T-helper 22 cell (primary cell): ENCODE measurements at places on chromosomes 1 and 21.

GRCh38 chr1:25343872-25344271 lies 5.7 kb downstream of the TMEM50A start:
- DNase-seq, result no peak

GRCh38 chr1:64686828-64687724 lies 57.8 kb upstream of the RAVER2 start:
- DNase-seq, result no peak

DNA sequence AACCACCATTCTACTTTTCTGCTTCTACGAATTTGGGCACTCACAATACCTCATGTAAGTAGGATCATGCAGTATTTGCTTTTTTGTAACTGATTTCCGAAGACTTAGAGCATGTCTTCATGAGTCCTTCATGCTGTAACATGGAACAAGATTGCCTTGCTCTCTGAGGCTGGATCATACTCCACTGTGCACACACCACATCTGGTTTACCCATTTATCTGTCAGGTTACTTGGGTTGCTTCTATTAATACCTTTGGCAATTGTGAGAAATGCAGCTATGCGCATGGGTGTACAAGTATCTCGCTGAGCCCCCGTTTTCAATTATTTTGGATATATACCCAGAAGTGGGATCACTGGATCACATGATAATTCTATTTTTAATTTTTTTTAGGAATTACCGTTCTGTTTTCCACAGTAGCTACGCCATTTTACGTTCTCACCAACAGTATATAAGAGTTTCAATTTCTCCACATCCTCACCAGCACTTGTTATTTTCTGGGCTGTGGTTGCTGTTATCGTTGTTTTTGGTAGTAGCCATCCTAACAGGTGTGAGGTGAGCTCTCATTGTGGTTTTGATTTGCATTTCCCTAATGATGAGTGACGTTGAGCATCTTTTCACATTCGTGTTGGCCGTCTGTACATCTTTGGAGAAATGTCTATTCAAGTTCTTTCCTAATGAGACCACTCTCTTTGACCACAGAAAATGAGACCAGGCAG lies 10.7 kb upstream of the SLC2A5 start:
- DNase-seq, result no peak

GRCh38 chr1:214312530-214313051 lies 31.6 kb downstream of the SMYD2 start:
- no peak for DNase-seq

- no peak for DNase-seq
Measured at GRCh38 chr1:168104535-168104934, 32.2 kb downstream of the GPR161 start.

- DNase-seq, result no peak
Measured at GRCh38 chr21:35303085-35303484, 254.0 kb upstream of the RUNX1 start.

GRCh38 chr1:222930070-222930469 lies 115.2 kb downstream of the DISP1 start:
- no peak for DNase-seq

DNA sequence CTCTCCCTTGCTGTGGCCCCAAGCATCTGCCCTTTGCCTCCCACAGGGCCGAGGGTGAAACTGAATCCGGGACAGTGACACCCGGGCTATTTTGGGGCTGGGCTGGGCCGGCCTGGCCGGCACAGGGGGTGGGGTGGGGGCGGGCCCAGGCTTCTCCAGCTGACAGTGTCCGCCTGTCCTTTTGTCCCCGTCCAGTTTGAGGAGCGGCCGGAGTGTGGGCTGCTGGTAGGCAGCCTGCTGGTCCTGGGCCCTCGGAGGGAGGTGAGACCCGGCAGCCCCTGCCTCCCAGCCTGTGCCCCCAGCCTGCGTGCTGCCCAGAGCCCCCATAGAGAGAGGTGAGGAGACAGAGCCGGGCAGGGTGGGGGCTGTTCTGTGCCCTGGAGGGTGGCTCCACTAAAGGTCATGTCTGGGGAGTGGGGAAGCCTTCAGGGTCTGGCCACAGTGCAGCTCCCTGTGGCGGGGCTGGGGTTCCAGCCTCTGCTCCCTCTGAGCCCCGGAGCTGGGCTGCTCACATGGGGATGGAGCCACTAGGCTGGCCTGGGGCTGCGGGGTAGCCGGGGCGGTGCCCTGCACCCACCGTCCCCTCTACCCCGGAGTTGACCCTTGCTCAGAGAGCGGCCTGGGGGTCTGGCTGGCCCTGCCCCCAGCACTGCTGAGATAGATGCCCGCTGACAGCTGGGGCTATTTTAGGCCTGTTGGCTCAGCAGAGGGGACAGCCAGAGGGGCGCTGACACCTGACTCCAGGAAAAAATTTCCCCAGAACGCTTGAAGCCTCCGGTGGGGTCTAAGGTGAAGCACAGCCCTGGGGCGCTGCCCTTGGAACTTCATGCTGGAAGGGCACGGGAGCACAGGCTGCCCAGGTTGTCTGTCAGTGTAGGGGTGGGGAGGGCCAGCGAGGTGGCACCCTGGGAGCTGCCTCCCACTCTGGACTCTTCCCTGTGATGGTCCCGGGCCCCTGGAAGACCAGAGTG lies at the start of gene OBSCN:
Gene OBSCN (plus strand): TSS at position 194 of the 971 bp plus-strand sequence. CDS start 3,740 bp downstream, outside the sequence.
- no peak for DNase-seq

- DNase-seq, result no peak
Measured at GRCh38 chr1:2611031-2611501, 21.8 kb downstream of the MMEL1 start.

DNA sequence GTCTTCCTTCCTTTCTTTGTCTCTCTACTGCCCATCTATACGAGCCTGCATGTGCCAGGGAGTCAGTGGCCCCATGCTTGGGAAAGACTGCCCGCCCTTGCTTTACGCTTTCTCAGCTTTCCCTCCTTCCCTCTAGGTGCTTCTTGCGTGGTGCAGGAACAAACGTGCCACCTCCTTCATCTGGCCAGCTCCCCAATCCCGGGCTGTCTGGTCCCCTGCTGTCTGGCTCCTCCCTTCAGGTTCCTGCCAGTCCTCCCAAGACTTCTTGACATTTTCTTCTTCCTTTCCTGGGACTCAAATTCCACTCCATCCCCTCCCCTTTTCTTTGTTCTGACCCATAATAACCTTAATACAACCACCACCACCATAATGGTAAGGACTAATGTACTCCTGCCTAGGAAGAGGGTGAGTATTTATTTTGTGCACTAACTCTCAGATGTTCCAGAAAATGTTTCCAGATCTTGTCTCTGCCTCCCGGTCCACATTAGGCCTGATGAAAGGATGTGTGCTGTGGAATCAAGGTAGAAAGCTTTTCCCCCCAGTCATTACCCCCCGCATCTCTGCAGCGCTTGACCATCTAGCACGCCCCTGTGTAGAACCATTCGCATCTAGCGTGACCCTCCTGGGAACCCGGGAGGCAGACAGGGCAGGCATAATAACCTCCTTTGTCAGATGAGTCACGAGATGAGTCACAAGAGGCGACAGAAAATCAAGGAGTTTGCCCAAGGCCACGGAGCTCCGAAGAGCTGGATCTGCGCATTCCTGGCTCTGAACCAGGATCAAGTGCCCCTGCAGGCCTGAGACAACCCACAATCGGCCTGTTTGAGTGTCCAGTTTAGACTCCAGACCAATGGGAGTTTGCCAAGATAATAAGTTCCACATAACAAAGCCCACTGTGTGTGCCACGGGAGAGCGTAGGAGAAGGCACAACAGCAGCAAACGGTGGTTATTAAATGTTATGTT lies 60.1 kb upstream of the NEK2 start:
- DNase-seq, result no peak

- DNase-seq, result no peak
Measured at GRCh38 chr1:57157818-57158603, 192.2 kb upstream of the C8B start.

DNA sequence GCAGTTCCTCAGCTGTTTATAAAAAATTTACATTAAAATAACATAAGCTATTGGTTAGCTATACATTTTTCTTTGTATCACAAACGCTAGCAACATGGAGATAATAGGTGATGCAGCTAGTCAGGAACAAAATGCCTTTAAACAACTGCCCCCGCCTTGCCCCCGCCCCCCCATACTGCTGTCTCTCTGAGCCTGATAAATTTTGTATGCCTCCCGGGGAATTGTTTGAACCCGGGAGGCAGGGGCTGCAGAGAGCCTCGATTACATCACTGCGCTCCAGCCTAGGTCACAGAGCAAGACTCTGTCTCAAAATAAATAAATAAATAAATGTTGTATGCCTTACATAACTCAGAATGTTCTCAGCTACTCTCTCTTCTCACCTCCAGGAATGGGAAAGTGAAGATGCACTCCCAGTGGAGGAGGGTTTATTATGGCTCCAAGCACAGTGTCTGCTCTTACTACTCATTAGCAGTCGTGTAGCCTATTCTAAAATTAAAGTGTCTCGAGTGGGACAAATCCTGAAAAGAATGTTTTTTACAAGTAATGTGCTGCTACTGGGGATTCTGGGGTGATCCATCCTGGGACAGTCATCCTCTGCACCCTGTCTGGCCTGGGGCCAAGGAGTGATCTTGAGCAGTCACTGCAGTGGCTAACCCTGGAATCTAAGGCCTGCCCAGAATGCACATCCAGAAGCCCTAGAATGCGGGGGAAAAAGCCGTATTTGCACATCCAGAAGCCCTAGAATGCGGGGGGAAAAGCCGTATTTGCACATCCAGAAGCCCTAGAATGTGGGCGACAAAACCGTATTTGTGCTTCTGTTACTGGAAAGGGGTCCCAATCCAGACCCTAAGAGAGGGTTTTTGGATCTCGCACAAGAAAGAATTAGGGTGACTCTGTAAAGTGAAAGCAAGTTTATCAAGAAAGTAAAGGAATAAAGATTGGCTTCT lies 39.4 kb upstream of the ZNF496 start:
- DNase-seq, result no peak

DNA sequence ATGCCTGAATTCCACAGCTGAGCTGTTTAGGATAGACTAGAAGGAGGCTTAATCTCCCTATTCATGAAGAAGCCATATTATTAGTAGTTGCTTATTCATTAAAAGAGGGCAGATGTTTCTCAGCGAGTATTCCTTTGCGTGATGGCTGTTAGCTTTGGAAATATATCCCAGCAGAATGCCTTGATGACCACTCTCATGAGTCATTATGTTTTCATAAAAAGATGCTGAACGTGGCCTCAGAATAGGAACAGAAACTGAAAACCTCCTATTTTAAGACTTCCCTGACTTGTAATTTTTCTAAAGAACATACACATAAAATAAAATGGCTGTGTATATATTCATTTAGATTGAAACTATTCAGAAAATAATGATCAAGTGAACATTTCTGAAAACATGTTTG lies 9.6 kb upstream of the PLA2G4A start:
- DNase-seq, result no peak

DNA sequence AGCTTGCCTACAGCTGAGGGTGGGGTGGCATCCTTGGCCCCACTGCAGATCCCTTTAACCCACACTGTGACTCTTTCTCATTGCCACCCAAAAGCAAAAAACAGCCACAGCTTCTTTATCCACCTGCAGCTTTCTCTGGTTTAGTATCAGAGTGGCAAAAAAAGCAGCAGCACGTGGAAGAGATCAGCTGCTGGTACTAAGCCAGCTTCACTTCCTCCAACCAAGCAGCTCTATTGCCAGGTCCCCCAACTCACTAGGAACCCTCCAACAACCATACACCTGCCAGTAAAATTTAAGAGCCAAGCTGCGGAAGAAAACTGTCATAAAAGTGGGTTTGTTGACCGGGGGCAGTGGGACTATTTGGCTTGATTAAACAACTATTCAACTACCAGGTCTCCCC lies 66.4 kb downstream of the KDM1A start:
- DNase-seq, result no peak

DNA sequence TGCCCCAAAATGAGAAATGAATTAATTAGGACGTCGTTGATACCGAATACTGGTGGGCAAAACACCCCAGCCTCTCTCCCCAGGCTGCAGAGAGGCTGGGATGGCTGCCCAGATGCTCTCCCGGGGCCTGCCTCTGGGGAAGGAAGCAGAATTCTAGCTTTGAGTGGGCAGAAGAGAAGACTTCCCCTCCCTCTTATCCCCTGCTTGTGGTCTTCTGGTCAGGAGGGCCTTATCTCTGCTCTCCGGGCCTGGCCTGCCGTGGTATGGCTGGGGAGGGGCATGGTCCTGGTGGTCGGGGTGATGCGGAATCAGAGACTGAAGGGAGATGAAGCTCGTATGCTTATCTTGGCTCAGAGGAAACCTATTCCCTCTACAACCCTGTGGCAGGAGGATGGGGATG lies 9.8 kb upstream of the CSF3R start:
- no peak for DNase-seq

GRCh38 chr1:6168947-6169586 lies 11.1 kb downstream of the CHD5 start:
- no peak for DNase-seq

GRCh38 chr1:236181059-236181458 lies 38.7 kb downstream of the GPR137B start:
- DNase-seq, result no peak

DNA sequence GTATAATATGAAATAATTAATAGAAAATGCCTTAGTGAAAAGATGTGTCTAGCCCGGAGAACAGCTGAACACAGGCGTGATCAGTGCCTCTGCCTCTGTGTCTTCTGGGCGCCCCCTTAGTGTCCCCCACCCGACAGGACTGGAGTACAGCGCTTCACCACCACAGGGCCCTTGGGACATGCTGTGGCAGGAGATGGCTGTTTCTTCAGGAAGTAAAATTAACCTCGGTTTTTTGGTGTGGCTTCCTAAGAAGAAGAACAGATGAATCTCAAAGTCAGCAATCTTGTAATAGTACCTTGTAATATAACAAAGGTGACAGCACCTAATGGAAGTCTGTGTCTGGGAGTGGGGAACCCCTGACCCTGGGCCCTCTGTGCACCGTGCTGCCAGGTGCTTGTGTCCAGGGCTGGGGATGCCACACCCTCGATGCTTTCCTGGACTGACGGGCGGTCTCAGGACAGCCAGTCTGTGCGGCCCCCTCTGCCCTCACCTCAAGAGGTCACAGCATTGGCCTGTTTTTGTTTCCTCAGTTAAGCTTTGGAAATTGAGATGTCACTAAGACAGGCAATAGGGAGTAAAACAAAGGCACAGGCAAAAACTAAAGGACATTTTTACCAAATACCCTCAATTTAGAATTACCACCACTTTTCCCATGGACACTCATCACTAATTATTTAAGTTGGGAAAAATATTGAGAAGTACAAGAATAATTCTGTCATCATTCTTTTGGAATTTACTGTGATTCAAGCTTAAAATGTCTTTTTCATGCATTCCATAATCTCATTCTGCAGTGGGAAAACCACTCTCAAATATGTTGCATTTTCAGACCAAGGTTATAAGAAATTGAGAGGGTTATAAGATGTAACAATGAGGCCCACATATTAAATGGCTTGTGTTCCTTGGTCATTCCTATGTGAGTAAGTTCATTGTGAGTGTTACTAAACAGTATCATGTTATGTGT lies 79.3 kb downstream of the ADARB1 start:
- no peak for DNase-seq

DNA sequence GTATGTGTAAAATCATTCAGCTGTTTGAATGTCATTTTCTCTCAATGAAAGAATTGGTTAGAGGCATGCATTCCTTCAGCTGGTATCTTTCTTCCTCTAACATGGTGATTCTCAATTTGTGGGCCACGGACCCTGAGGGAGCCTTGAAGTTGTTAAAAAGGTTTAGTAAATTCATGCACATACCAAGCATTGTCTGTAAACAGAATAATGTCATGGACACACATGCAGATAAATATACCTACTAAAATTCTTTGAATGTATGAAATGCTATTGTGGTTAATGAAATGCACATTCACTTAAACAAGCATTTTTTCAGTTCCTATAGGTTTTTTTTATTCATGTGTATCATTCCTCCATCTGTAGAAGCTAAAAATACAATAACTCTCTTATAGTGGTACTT lies 65.4 kb downstream of the PBX1 start:
- DNase-seq, result no peak

GRCh38 chr1:81654657-81655056 lies 146.1 kb upstream of the ADGRL2 start:
- DNase-seq, result no peak
